ENCODE measurements at places on chromosomes 6 and 20. TPM values are rescaled to one million over a fixed set of nuclear protein-coding genes. Genes with fewer than 3 reads are reported as not detected.
A peak's percentile ranks its signal among the peaks of the same experiment; 100 is the strongest.

PDE10A gene
- not detected for total RNA-seq

DPPA5 gene
- total RNA-seq, result not detected

MEI4 gene
- total RNA-seq, result not detected

FAM83D gene
- 28.4 TPM for total RNA-seq

SLC22A2 gene
- total RNA-seq, result not detected

ZFP64 gene
- total RNA-seq, result 11.3 TPM

ATP9A gene
- 0.38 TPM for total RNA-seq

TBX18 gene
- total RNA-seq, result not detected

EEF1A2 gene
- not detected for total RNA-seq

GCLC gene
- 33.7 TPM for total RNA-seq

LSM2 gene
- 129 TPM for total RNA-seq

SUMO4 gene
- 10.6 TPM for total RNA-seq

DNA sequence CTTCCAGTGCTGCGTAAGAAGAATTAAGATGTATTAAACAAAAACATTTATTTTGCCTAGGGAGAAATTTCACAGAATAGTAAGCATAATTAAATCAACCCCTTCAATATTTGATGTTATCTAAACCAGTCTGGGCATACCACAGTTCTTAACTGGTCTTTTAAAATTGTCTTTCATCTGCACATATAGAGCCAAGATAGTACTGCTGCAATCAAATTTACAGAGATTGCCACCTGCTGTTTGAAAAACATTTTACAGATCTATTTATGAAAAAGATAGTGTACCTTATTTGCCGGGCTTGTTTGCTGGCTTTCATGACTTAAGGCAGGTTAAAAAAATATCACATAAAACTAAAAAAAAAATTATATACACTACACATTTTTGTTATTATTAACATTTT is 323.2 kb downstream of the ADGRB3 start:
- no peaks in the 10 kb centered on the region for H3K4me1 ChIP-seq
- no peak overlapping the region for H3K4me3 ChIP-seq
- H3K27me3 ChIP-seq, result no peaks in the 10 kb centered on the region
- no peak overlapping the region for H3K27ac ChIP-seq
- no peak for DNase-seq

GRCh38 chr6:22082218-22082617 is 214.6 kb downstream of the PRL start:
- no peak for DNase-seq
- no peak overlapping the region for H3K27ac ChIP-seq
- no peaks in the 10 kb centered on the region for H3K27me3 ChIP-seq
- no peaks in the 10 kb centered on the region for H3K36me3 ChIP-seq

DNA sequence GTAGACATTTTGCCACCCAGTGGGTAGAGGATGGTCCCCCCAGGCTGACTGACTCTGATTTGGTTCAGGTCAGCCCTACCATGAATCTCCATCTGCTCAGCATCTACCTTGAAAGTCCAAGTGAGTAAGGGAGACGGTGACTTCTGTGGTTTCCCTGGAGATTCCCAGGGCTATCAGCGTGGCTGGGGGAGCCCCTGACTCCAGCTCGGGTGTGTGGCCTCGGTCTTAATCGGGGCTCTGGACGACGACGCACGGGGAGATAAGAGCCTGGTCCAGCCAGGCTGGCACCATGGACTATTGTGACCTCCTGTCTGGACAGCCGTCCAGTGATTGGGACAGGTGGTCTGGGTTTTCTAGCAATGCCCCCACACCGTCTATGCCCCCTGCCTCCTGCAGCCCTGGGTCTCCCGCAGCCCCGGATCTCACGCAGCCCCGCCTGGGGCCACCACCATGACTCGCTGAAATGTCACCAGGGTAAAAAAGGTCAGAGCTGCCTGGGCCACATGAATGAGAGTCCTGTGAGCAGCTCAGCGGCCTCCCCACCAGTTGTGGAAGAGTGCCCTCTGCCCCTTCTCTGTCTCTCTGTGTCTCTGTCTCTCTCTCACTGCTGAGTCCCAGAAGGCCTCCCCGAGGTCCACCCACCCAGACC is 47.1 kb upstream of the GATA5 start:
- peaks cover 43% of the 10 kb centered on the region for H3K27me3 ChIP-seq
- peaks cover 16% of the 10 kb centered on the region for H3K4me1 ChIP-seq
- no peak overlapping the region for H3K4me3 ChIP-seq
- H3K27ac ChIP-seq, result no peak overlapping the region
- no peaks in the 10 kb centered on the region for H3K36me3 ChIP-seq

DNA sequence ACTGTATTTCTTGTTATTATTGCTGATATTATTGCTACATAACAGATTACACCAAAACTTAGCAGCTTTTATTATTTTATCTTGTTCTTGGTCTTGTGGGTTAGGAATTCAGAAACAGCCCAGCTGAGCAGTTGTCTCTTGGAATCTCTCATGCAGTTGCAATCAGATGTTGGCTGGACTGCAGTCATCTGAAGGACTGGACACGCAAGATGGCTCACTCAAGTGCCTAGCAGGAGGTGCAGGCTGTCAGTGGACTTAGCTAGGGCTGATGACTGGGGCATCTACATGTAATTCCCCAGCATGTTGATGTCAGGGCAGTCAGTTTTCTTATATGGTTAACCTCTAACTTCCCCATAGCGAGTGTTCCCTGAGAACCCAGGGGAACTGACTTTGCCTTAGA is 128.6 kb upstream of the PLCB4 start:
- no peak for DNase-seq
- H3K4me3 ChIP-seq, result no peak overlapping the region
- H3K4me1 ChIP-seq, result no peaks in the 10 kb centered on the region

DNA sequence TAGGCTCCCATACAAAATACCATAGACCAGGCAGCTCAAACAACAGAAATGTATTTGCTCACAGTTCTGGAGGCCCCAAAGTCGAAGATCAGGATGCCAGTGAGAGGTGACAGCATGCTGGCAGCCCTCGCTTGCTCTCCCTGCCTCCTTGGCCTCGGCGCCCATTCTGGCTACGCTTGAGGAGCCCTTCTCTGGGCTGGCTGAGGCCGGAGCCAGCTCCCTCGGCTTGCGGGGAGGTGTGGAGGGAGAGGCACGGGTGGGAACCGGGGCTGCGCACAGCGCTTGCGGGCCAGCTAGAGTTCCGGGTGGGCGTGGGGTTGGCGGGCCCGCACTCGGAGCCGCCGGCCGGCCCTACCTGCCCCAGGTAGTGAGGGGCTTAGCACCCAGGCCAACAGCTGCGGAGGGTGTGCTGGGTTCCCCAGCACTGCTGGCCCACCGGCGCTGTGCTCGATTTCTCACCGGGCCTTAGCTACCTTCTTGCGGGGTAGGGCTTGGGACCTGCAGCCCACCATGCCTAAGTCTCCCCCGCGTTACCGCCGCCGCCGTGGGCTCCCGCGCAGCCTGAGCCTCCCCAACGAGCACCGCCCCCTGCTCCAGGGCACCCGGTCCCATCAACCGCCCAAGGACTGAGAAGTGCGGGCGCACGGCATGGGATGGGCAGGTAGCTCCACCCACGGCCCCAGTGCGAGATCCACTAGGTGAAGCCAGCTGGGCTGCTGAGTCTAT is 32.6 kb upstream of the SERPINB9 start:
- no peak overlapping the region for H3K4me3 ChIP-seq
- H3K27me3 ChIP-seq, result peaks cover 3% of the 10 kb centered on the region
- peak; percentile 39 for DNase-seq
- H3K4me1 ChIP-seq, result peaks cover 46% of the 10 kb centered on the region

DNA sequence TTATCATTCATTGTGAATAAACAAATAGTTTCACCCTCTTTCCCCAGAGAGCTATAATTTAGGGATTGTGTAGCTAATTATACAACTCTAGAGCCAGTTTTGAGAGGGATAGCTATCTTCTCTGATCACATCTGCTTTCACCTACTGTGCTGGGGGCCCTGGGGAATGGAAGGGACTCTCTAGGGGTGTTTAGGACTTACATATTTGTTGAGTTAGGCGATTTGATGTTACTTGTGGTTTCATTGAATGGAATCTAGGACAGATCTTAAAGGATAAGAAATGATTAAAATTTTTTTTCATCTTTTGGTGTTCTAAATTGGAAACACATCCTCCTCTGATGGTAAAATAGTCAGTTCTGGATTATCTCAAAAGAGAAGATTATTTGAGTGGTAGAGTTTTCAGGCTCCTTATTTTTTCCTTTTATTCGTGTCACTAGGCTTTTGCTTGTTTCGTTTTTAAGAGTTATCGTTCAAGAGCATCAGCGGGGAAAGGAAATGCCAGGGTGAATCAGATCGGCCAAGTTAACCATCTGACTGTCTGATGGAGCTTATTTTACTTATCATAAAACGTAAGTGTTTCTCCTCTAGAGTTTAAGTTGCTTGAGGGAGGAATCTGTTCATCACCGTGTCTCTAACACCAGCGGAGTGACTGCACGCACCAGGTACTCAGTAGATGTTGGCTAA is 236.7 kb downstream of the FARS2 start:
- no peak overlapping the region for H3K4me3 ChIP-seq
- no peak for DNase-seq
- peaks cover 12% of the 10 kb centered on the region for H3K36me3 ChIP-seq
- peak overlapping the region; percentile 42 for H3K27ac ChIP-seq
- H3K27me3 ChIP-seq, result no peaks in the 10 kb centered on the region
- H3K4me1 ChIP-seq, result peaks cover 12% of the 10 kb centered on the region

- H3K36me3 ChIP-seq, result peaks cover 12% of the 10 kb centered on the region
- H3K4me3 ChIP-seq, result no peak overlapping the region
- H3K27ac ChIP-seq, result peak overlapping the region; percentile 12
- H3K27me3 ChIP-seq, result no peaks in the 10 kb centered on the region
- no peak for DNase-seq
These were observed 53.2 kb upstream of the THEMIS start for GRCh38 chr6:127954082-127954481.

DNA sequence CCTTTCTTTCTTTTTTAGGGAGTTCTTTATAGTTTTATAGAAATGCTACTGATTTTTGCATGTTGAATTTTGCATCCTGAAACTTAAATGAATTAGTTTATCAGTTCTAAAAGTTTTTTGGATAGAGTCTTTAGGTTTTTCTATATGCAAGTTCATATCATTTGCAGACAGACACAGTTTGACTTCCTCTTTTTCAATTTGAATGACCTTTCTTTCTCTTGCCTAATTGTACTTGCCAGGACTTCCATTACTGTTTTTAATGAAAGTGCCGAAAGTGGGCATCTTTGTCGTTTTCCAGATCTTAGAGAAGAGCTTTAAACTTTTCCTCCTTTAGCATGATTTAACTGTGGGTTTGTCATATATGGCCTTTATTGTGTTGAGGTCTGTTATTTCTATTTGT is 21.1 kb upstream of the EDN1 start:
- H3K4me3 ChIP-seq, result no peak overlapping the region
- peaks cover 22% of the 10 kb centered on the region for H3K4me1 ChIP-seq
- H3K27ac ChIP-seq, result no peak overlapping the region
- peaks cover 6% of the 10 kb centered on the region for H3K36me3 ChIP-seq

- peaks cover 2% of the 10 kb centered on the region for H3K36me3 ChIP-seq
- no peak overlapping the region for H3K4me3 ChIP-seq
- H3K27me3 ChIP-seq, result no peaks in the 10 kb centered on the region
These were observed 100.8 kb downstream of the TULP4 start for GRCh38 chr6:158413028-158413427.

Data from activated CD8-positive, alpha-beta memory T cell treated with anti-CD3 and anti-CD28 coated beads, Interleukin-2, amount 10 ng/mL, durations not matched to agents 7 days and 5 days (primary cell).